ENCODE measurements at places on chromosomes 12 and 14. TPM values are rescaled to one million over a fixed set of nuclear protein-coding genes. Genes with fewer than 3 reads are reported as not detected.

DNA sequence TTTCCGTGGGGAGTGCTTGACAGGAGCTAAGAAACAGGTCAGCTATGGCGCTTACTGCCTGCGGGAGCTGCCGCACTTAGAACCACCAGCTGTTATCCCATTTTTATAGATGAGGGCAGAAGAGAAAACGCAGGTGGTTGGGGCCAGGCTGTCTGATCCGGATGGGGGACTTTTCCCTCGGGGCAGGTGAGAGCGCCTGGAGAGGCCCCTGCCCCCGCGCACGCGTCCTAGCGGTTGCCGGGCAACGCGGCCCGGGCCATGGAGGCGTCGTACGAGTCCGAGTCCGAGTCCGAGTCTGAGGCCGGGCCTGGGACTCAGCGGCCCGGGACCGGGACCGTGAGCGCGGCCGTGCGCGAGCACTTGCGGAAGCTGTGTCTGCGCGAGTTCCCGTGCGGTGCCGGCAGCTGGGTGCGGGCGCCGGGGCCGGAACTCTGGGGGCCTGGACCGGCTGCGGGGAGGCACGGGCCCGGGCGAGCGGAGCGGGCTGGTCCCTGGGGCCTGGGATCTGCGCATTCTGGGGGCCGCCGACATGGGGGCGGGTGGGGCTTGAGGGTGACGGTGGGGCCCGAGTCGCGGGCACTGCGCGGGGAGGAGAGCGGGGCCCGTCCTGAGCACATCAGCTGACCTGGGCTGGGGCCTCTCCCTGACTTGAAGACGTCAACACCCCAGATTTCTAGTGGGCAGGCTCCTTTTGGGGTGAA lies at the start of gene LRRC43:
LRRC43 (plus strand) TSS at position 237 of the 701 bp plus-strand sequence; CDS start at position 259, 22 bp downstream.
- peak; percentile 75 for DNase-seq

- DNase-seq = no peak
Measured at GRCh38 chr12:75754698-75755097, 243.3 kb upstream of the KRR1 start.

- no peak for DNase-seq
Measured at GRCh38 chr12:100972121-100972520, 177.5 kb downstream of the ANO4 start.

- DNase-seq = no peak
Measured at GRCh38 chr12:101891462-101891971, 14.1 kb downstream of the DRAM1 start.

DNA sequence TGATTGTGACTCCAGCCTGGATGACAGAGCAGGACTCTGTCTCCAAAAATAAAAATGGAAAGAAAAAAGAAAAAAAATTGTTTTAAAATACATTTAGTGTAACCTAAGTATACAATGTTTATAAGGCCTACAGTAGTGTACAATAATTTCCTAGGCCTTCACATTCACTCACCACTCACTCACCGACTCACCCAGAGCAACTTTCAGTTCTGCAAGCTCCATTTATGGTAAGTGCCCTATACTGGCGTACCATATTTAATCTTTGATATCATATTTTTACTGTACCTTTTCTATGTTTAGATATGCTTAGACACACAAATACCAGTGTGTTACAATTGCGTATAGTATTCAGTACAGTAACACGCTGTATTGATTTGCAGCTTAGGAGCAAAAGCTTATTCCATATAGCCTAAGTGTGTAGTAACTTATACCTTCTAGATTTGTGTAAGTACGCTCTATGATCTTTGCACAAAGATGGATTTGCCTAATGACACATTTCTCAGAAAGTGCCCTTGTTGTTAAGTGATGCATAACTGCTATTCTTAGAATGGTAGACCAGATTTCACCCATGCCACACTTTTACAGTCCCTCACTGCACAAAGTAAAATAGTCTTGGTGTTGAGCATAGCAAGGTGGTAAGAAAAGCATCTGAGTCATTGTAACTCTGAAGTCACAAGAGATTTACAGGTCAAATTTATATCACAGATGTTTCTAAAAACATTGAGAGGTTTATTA lies 151.9 kb downstream of the LRRK2 start:
- no peak for DNase-seq

DNA sequence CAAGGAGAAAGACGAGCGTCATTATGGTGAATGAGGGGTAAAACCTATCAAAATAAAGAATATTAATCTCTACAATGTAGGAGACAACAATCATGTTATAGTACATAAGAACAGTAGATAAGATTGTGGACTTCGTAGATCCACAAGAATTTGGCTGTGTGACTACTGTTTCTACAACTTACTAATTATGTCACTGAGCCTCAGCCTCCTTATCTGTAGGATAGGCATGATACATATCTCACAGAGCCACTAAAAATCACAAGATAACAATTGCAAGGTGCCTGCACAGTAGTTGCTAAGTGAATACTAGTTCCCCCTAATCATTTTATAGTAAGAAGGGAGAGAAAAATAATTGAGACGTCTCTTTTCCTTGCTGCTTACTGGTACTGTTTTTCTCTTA lies 78.2 kb upstream of the STAC3 start:
- DNase-seq = no peak

- DNase-seq = no peak
Measured at GRCh38 chr12:108033090-108033489, 96.0 kb upstream of the WSCD2 start.

Gene FAM181A
- not detected for total RNA-seq

Gene CLEC6A
- total RNA-seq = not detected

GRCh38 chr14:94278731-94279130 lies 14.3 kb downstream of the SERPINA10 start:
- DNase-seq = no peak

DNA sequence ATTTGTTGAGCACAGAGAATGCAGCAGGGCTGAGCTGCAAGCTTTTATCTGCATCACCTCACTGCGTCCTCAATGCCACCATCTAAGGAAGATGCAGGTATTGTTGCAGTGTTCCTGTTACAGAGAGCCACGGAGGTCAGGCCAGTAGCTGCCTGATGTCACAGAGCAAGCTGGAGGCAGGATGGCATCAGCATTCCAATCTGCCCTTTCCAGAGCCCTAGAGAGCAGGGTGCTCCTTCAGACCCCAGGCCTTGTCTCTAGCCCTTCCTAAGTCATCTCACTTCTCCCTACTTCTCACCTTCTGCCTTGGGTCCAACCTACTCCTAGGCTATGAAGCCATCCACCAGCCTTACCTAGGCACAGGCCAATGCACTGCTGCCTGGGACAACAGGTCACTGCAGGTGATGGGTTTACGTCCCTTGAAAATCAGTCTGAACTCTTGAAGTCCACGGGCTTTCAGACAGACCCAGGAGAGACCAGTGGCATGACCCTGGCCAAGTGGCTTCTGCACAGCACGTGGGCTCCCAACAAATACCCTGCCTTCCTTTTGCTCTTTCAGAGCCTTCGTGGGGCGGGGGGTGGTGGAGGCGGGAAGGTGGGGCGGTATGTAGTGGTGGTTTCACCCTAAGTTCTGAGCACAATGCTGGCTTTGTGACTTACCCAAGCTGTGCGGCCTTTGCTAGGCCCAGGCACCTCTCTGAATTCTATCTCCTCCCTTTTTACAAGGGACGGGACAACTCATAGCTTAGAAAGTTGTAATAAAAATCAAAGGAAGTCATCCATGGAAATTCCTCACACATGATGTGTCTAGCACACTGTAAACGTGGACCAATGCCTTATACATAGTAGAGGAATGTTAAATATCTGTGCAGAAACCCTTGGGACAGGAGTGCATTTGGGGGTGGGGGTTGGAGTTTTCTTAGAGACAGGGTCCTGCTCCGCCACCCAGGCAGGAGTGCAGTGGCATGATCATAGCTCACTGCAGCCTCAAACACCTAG lies 136.0 kb downstream of the KSR2 start:
- no peak for DNase-seq

DNA sequence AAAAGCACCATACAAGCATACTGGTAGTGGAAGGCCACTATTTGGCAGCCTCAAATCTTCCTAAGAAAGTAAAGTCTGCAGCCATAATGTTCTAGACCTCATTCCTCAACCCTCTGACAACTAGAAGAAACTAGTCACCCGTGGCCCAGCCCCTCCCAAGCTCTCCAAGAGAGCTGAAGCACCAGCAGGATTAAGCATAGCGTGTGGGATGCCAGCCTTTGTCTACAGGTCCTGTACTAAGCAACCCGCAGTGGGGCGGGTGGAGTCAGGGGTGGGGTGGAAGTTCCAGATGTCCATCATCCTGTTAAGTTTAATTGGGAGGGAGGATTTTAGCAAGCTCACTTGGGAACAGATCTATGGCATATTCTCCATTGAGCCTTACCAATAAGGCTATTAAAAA lies 14.2 kb downstream of the SLC11A2 start:
- DNase-seq = no peak

Data from activated naive CD8-positive, alpha-beta T cell treated with anti-CD3 and anti-CD28 coated beads, Interleukin-2, amount 10 ng/mL, durations not matched to agents 7 days and 5 days (primary cell).